ENCODE measurements at places on chromosomes 2 and 18.
A peak's percentile ranks its signal among the peaks of the same experiment; 100 is the strongest.

GRCh38 chr2:222017252-222017850 lies 281.4 kb downstream of the PAX3 start:
- DNase-seq: no peak

DNA sequence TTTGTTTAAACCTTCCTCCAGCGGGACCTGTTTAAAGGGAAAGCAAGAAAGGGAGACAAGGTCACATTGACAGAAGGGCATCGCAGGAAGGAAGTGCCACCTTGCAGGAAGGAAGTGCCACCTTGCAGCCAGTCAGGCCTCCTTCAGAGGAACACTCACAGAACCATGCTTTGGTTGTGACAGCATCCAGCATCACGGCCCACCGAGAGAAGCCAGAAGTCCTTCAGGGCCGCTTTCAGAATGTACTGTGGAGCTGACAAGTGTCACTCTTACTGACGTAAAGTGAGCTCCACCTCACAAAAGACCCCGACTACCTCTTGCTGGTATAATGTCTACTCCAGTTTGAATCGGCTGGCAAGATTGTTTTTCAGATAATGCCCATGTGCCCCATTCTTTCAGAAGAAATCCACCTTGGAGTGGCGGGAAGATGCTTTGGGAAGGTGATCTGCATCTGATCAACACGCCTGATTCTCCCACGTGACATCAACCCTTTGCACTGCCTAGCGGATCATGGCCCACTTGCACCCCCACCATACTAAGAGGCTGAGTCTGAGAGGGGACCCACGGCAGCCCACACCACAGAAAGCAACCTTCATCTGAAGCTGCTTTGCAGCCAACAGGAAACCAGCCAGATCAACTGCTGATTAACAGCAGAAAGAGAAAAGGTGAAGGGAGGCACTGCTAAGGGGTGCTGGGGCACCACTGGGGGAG lies 99.8 kb downstream of the UXS1 start:
- DNase-seq: no peak

GRCh38 chr2:149573760-149574159 lies 13.8 kb downstream of the MMADHC start:
- DNase-seq: peak; percentile 35

DNA sequence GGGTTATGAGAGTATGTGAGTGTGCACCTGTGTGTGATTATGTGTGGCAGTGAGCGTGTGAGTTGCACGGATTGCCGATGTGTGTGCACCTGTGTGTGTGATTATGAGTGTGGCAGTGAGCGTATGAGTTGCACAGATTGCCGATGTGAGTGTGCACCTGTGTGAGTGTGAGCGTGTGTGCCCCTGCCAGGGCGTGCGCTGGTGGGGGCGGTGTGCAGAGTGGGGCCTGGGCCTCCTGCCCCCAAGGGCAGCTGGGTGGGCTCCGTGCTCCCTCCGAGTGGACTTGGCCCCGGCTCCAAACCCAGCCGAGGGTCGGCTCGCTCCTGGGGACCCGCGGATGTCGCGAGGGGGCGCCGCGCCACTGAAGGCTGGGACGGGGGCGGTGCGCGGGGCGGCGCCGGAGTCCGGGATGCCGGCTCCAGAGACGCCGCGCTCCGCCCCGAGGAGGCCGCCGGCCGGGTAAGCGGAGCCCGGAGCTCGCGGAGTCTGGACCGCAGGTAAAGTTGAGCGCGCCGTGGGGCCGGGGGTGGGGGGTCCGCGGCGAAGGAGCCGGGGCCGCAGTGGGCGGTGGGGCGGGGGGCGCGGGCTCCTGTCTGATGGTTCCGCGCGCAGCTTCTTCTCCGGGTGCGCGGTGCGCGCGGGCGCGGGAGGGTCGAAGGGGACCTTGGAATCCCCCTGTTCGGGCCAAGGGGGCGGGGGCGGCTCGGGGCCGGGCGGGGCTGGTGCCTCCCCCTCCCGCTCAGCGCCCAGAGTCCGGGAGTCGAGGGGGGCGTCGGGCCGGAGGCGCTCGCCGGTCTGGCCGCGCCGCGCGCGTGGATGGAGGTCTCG lies at the start of gene KCNG2:
TSS of gene KCNG2 (plus strand) at position 421 of the 828 bp plus-strand sequence. CDS start 65,730 bp downstream, outside the sequence.
- DNase-seq: no peak

DNA sequence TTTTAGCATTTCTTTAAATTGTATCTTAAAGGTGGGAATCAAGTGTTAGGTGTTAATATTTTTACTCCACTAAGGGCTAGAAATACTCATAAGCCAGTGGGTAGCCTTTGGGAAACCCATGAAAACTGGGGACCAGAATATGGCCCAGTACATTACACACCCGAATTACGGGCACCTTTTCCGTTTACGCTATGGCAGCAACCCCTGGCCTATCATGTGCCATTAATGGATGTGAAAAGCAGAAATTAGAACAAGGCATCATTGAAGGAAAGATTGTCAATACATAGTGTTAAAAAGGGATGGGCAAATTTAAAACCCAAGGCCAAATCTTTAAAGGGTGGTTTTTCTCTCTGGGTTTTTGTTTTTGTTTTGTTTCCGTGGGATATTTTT lies 781 bp downstream of the FARP2 start:
- no peak for DNase-seq

- DNase-seq: no peak
These were observed 848.8 kb downstream of the TDRD15 start for GRCh38 chr2:21972586-21972985.

DNA sequence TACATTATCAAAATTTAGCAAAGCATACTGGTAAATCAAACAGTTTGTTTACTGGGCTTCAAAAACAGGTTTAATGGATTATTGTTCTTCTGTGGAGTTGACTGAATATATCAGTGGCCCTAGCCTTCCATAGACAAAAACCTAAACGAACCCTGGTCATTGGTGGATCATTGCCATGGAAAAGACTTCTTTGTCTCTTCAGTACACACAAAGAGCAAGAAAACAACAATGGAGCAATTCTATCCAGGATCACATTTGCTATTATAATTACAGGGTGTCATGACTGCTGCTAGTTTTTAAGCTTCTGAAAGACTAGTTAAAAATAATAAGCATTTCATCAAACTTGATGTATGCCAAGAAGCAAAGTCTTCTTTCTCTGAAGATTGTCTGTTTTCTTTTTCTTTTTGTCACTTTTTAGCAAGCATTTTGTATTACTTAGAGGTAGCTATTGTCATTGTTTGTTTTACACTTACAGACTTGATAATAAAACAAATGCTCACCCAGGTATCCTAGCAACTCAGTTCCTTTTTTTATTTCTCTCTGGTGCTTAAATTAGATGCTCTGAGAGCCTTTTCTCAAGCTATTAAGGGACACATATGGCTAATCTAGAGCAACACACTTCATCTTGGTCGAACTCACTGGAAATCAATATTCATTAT lies 1228.7 kb upstream of the DDX18 start:
- DNase-seq: no peak

DNA sequence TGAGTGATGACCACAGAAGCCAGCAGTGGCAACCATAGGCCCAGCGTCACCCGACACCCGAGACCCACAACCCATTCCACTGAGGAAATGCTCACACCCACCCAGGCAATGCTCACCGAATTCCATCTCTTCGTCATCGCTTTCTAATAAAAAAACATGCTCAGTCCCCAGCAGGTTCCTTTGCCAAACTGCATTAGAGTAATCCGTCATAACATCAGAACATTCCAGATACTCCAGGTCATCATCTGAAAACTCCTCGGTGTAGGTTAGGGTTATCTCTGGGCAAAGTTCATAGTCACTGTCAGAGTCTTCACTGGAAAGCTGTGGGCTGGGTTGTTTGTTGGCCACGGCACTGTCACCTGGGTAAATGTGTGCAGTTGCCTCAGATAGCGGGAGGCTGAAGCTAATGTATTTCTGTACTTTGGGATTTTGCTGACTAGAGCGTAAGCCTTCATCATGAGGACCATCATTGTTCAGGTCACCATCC lies 49.3 kb downstream of the ALPK2 start:
- no peak for DNase-seq

DNA sequence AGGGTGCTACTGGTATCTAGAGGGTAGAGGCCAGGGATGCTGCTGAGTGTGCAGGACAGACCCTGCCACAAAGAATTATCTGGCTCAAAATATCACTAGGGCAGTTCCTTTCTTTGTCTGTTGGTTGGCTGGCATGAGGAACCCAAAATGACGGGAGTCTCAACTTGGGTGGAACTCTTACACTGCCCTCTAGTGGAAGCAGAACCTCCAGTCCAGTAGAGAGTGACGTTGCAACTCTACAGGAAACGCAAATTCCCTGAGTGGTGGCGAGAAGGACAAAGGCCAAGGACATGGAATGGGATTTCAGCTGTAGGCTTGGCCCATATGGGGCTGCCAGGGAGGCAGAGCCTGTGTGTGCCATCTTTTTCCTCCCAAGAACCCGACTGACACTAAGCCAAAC lies 47.1 kb downstream of the COPS8 start:
- DNase-seq: no peak

DNA sequence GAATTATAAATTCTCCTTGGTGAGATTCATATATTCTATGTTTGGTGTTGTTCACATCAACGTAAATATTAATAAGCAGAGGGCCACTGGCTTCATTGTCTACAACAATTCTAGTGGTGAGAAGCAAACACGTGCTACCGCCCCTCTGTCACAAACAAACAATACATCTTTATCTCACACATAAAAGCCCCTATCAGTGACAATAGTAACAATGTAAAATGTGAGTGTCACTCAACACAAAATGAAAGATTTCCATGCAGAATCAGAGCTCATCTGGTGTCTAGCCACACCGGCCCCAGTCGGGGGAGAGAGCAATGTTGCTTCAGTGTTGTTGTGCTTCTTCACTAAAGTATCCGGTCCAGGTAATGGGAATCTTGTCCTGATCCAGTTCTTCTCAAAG lies 932.6 kb downstream of the SOCS6 start:
- DNase-seq: no peak

GRCh38 chr2:29744976-29745375 lies 176.4 kb downstream of the ALK start:
- DNase-seq: no peak

- no peak for DNase-seq
These were observed 17.4 kb downstream of the NDC80 start for GRCh38 chr18:2588666-2589344.

DNA sequence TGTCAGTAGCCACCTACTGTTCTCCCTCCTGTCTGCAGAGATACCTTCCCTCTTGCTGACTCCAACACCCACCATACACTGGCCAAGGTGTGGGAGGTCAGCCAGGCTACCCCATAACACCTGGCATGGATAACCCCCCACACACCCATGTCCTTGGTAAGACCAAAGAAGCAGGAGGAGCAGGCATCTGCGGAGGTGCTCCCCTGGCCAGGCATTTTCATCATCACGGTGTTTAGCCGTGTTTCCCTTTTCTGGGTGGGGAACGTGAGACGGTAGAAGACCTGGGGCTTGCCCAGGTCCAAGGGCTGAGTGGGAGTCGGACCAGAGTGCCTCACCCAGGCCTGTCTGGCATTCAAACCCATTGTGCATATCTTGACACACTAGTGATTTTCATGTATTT lies 150.3 kb downstream of the SMAD7 start:
- DNase-seq: no peak

Data from NCI-H2227 treated with DMSO at 0.1 percent for 48 hours (cell line).